ENCODE measurements at places on chromosomes 5 and 9.

GRCh38 chr5:152089644-152090043 is 165.0 kb upstream of the GLRA1 start:
- no peak for DNase-seq

DNA sequence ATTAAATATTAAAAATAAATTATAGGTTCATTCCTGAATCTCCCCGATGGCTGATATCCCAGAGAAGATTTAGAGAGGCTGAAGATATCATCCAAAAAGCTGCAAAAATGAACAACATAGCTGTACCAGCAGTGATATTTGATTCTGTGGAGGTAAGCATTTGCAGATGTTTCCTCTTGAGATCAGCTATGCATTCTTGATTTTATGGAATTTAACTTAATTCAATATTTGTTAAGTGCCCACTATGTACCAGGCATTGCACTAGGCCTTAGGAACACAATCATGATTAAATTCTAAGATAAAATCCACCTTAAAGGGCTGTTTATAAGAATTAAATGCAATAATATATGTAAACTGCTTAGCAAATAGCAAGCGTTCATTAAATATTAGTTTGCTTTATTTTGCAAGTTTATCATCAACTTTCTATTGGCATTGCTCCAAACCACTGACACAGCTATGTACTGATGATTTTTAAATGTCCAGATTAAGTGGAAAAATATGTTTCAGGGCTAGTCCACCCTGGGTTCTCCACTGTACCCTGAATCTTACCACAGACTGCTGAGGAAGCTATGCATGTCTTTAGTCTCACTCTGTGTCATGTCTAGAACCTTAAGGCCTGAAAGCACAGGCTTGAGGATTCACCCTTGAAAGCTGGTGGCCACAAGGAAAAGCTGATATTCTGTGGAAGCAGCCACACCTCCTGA is 33.2 kb downstream of the SLC22A4 start:
- no peak for DNase-seq

DNA sequence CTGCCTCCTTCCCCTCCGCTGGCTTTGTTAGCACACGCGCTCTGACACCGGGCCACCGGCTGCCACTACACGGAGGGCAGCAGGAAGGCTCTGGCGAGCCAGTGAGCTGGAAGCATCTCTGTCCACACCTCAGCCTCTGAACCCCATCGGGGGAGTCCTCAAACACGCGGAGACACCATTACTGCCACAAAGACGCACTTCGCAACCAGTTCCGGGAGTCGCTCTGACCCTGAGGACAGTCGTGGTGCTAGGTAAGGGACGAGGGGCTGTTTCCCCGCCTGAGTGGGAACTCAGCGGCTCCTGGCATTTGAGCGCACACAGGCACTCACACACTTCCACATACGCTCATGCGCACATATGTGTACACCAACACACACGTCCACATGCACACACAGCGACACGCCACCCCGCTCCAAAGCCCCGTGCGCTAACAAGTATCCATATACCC is 160.0 kb downstream of the C9orf152 start:
- DNase-seq = no peak

- no peak for DNase-seq
These were observed 202.3 kb downstream of the AOPEP start for GRCh38 chr9:94928691-94929368.

- no peak for DNase-seq
These were observed 281.7 kb downstream of the CCDC171 start for GRCh38 chr9:15834541-15834940.

DNA sequence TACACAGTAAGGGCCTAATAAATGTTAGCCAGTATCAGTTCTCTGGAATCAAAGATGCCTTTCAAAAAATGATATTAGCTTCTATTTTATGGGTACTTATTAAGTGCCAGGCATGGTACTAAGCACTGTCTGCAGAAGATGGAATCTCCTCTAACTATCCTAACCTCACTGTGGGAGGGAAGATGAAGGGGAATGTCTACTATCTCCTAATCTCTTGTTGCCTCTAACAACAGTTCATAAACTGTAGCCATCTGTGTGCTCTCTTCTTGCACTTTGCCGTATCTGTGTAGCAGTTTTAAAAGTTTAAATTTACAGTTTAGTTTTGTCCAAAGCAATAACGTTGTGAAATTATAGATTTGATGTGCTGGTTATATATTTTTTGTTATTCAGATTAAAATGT is 99.6 kb upstream of the CCDC112 start:
- no peak for DNase-seq

DNA sequence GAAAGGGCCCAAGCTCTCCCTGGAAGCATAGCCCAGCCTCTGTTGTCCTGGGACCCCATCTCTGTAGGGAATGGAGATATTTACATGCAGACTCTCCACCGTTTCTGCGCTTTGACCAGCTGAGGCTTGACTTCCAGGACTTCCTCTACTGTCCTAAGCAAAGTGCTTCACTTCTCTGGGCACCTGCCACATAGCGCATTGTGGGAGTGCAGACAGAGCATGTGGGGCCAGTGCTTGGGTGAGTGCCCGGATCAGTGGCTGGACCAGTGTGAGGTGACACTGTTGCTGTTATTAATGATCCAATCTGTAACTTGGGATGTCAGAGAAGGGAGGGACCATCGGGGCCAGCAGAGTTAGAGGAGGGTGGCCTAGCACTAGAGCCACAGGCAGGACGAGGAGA is 10.5 kb downstream of the CXCL14 start:
- DNase-seq = no peak

DNA sequence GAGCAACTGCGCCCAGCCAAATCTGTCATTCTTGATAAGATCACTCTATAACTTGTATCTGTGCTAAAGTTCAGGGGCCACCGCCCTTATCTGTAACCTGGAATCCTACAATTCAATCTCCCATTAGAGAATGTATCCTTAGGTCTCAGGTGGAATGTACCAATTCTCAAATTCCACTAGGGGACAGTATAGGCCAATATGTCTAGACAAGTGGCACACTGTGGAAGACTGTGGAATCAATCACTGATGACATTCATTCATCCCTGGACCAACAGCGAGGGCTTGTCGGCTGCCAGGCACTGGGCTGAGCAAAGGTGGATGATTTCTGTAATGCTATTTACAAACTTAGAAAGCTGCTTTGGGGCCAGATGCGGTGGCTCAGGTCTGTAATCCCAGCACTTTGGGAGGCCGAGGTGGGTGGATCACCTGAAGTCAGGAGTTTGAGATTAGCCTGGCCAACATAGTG is 28.7 kb upstream of the MEGF9 start:
- no peak for DNase-seq

DNA sequence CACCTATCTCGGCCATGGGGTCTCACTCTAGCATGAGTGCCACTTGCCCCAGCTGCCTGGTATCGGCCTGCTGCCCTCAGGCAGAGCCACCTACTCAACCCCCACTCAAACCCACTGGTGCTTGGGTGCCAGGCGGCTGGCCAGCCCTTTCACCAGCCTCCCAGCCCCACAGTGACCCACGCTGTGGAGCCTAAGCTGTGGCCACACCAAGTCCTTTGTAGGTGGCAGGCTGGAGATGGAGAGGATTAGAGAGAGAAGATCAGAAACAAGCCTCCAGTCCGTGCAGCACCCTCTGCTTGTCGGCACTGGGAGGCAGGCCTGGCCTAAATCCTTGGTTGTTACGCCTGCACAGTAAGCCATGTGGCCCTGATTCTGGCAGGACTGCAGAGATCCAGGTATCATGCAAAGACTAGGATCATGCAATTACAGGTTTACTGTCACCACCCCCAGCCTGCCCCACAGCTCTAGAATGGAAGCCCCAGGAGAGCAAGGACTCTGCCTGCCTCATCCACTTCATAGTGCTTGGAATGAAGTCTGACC is 171.7 kb downstream of the COL23A1 start:
- DNase-seq = no peak

DNA sequence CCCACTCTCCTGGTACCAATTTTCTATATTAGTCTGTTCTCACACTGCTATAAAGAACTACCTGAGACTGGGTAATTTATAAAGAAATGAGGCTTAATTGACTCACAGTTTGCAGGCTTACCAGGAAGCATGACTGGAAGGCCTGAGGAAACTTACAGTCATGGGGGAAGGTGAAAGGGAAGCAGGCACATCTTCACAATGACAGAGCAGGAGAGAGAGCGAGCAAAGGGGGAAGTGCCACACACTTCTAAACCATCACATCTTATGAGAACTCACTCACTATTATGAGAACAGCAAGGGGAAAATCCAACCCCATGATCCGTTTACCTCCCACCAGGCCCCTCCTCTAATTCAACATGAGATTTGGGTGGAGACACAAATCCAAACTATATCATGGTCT is 72.2 kb downstream of the ATG10 start:
- no peak for DNase-seq

- DNase-seq = no peak
These were observed 32.4 kb upstream of the C5orf24 start for GRCh38 chr5:134813407-134813806.

- DNase-seq = no peak
These were observed 49.7 kb upstream of the LHFPL2 start for GRCh38 chr5:78698191-78698791.

DNA sequence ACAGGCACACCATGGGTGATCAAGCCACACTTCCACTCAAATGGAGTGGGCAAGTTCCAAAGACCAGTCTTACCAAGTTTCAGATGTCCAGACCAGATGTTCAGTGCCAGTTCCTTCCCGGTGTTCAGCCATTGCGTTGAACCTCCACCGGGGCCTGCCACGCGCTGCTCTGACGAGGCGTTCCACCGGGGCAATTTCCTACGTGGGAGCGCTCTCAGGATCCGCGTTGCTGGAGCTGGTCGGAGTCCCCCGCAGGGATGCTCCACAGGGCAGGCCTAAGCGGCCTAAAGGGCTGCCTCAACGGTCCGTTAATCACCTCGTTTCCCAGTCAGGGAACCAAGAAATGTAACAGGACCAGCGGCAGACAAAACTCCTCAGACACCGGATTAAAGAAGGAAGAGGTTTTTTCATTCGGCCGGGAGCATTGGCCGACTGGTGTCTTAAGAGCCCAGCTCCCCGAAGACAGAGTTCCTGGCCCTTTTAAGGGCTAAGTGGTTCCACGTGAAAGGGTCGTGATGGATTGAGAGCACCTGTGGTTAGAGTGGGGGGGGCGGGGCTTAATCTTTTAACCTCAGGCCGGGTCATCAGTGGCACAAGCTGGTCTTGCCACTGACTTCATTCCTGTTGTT is 35.7 kb upstream of the PPP1R26 start:
- no peak for DNase-seq

DNA sequence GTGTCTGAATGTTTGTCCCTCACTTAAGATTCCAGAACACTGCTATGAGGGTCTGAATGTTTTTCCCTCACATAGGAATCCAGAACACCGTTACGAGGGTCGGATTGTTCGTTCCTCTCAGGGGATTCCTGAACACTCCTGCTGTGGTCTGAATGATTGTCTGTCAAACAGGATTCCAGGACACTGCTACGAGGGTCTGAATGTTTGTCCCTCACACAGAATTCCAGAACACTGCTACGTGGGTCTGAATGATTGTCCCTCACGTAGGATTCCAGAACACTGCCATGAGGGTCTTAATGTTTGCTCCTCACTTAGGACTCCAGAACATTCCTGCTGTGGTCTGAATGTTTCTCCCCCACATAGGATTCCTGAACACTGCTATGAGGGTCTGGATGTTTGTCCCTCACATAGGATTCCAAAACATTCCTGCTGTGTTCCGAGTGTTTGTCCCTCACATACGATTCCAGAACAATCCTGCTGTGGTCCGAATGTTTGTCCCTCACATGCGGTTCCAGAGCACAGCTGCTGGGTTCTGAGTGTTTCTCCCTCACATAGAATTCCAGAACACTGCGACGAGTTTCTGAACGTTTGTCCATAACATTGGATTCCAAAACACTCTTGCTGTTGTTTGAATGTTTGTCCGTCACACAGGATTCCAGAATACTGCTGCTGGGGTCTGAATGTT is 199.5 kb downstream of the FOXD4L6 start:
- no peak for DNase-seq

DNA sequence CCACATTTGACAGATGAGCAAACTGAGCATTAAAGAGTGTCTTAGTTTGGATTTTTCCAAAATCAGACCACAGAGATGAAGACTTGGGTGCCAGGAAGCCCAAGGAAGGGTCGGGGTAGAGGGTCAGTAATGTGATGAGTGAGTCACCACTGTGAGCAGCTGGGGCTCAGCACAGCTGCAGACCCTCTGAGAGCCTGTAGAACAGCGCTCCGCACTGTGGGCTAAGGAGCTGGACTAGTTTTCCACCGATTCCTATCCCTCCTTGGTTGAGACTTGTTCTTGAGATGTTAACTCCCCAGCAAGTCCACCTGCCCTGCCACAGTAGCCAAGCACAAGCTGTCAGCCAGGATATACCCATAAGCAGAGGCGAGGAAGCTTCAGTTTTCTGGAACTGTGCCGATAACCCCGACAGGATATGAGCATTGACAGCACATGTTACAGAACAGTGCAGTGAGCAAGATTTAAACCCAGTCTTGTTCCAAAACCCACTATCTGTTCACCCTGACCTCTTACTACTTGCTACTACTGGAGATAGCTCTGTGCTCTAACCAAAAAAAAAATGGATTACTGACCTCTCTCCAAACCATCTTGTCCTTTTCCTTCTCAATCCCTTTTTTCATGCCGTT is 31.8 kb downstream of the EGFLAM start:
- DNase-seq = no peak

GRCh38 chr9:95724253-95724991 is 151.1 kb upstream of the ERCC6L2 start:
- peak; percentile 22 for DNase-seq

DNA sequence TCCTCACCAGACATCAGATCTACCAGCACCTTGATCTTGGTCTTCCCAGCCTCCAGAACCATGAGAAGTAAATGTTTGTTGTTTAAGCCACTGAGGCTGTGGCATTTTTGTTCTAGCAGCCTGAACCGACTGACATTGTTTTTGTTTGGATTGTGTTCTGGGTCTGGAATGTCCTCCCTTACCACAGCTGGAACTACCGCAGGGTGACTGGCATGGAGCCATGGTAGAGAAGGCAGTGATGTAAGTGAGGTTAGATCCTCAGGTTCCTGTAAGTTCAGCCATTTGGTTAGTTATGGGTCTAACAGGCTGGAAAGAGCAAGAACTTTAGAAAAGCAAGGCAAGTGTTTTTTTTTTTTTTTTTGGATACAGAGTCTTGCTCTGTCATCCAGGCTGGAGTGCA is 209.3 kb downstream of the DAB2IP start:
- DNase-seq = no peak

DNA sequence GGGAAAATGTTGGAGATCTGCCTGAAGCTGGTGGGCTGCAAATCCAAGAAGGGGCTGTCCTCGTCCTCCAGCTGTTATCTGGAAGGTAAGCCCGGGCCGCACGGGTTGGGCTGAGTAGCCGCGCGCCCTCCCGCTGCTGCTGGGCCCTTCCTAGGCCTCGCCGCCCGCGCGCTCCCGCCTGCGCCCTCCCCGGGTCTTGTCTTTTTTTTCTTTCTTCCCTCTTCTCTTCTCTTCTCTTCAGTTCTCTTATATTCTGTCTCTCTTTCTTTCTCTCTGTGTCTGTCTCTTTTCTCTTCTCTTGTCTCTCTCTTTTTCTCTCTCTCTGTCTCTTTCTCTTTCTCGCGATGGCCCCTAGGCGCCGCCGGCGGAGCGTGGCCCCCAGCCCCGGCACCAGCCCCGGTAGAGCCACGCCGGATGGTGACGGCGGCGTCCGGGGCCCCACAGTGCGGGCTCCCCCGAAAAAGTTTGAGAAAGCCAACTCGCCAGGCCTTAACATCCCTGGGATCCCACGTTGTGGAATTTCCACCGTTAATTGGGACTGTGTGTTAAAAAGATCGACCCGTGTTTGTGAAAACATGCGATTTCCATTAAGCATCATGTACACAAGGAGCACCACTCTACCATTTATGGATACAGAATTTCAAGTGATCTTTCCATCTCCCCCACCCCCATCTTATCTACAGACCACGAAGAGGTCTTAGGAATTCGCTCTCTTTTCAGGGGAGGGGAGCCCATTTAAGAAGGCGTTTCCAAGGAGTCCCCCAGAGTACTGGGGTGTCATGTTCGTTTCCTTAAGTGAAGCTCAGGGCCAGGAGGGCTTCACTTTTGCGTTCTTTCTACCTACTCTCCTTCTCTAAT is 616 bp downstream of the ABL1 start:
- peak; percentile 9 for DNase-seq

Data from stimulated activated CD4-positive, alpha-beta T cell treated with anti-CD3 and anti-CD28 coated beads, Interleukin-1b, Interleukin-23, amount 100 ng/mL, for 4 hours (primary cell).